ENCODE measurements at places on chromosomes 4 and X.

DNA sequence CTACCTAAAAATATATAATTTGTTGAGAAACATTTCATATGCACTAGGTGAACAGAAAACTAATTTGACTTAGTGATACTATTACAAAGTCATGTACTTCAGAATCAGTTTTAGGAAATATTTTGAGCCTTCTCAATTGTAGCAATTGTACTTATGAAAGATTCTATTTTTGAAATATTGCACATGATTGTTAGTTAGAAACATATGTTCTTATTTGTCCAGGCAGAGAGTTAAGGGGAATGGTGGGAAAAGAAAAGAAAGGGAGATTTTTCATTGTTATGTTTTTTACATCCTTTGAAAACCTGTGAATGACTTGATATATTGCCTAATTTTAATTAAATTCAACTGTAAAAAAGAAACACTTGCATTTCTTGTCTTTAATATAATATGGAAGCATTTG is 66.0 kb downstream of the GLRB start:
- DNase-seq, result peak; percentile 7

DNA sequence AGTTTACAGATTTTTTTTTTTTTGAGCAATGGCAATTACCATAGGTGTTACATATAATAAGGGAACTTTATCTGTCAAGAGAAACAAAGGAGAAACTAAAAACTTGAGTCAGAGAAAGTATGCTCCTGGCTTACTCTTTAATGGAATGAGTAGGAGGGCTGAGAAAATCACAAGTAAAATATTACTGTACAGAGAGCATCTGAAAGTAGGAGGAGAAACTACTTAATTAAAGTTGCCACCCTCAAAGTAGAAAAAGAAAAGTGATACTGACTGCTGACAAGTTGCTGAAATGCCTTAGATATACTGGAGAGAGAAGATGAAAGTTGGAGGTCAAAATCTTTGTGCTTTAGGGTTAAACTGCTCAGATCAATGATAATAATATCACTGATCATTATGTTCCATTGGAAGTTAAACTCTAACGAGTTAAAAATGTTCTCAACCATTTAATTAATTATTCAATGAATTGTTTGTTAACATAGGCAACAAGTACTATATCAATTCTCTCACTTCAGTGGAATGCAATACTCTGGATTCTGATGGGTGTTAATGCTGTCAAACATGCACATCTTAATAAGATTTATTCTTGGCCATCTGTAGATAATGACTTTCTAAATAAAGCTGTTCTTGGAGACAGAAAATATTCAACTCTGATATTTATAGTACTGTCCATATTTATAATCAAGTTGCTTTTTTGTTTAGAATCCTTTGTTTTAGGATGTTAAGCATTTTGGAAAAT is 61.2 kb upstream of the CAMK2D start:
- DNase-seq, result no peak

- DNase-seq, result no peak
Measured at GRCh38 chr4:159279084-159279483, 176.2 kb downstream of the RAPGEF2 start.

DNA sequence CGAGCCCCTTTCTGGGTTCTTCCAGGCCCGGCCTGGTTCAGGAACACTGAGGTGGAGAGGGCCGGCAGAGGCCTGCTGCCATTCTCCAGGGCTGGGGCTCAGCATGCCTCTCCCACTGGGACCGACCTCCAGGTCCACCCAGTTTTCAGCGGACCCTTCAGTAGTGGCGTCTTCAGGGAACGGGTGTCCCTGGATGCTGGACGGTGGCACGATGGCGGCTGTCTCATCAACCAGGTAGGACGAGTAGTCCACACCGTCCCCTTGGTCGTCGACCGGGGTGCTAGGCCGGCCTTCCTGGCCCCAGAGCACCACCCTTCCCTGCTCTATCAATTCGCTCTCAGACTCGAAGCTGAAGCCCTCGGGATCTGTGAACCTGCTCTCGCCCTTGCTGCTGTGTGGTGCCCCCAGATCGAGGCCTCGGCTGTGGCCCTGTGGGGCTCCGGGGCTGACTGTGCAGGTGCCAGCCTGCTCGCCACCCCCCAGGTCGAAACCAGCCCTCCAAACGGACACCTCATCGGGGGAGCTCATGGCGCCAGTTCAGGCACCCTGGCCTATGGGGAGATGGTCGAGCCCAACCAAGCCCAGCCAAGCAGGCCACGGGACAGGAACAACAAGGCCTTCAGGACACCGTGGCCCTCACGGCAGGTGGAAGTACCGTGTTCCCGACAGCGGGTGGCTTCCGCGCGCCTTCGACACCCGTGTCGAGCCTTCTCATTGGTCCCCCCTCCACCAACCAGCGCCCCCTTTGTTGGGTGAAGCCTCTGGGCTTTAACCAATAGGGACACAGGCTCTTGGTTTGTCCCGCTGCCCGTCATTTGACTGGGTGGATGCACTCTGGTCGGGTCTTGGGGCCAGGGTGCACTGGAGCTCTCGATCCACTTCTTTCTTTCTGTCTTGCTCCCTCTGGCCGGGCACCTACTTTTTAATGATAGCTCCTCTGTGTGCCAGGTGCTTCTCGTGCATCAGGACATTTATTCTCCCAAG is 814 bp upstream of the LOC101059915 start:
- no peak for DNase-seq

GRCh38 chrX:139982856-139983255 is 17.5 kb upstream of the CXorf66 start:
- no peak for DNase-seq

GRCh38 chrX:82218361-82218760 is 1016.5 kb downstream of the SH3BGRL start:
- no peak for DNase-seq

- no peak for DNase-seq
Measured at GRCh38 chr4:31192341-31192740, 472.2 kb downstream of the PCDH7 start.

DNA sequence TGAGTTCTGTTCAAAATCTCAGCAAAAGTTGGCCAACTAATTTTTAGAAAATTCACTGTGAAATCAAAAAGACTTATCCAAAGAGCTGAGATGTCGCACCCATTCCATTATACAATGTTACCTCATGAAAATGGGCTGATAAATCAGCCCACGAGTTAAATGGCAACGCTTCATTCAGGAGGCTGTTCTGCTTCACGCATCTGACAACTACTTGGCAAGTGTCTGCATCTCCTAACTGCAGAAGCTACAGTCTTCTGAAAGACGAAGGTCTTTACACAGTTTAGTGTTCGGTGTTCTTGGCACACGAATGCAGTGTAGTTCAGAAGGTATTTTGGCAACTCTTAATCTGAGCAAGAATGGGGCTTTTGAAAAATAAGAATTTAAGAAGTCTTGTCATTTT is 166.6 kb upstream of the DKK2 start:
- no peak for DNase-seq

DNA sequence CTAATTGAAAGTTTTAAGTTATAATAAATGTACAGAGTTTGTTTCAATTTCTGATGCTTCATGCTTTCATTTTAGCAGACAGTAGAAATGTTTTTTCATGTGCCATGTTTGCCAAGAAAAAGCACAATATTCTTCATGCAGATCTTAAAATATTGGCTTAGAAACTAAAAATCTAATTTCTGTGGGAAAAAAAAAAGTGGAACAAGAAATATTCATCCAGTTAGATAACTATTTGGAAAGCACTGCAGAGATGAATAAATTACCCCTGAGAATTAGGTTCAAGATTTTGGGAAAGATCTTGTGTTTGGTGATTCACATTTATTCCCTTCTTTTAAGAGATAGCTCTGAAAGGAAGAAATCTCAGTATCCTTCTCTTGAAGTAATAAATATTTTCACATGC is 912.5 kb downstream of the C4orf33 start:
- DNase-seq, result no peak

GRCh38 chrX:46582966-46583365 is 9.4 kb downstream of the CHST7 start:
- peak; percentile 55 for DNase-seq

- no peak for DNase-seq
Measured at GRCh38 chr4:95068401-95068800, 310.6 kb downstream of the BMPR1B start.

All from GM03348 (cell line).